Stimulated activated CD4-positive, alpha-beta T cell treated with anti-CD3 and anti-CD28 coated beads, Interleukin-15, amount 100 ng/mL, for 24 hours (primary cell): ENCODE measurements at places on chromosomes 2 and 18.

GRCh38 chr2:210503001-210503623 is 26.6 kb upstream of the LANCL1 start:
- peak; percentile 47 for DNase-seq

GRCh38 chr2:216776066-216776850 is 80.9 kb upstream of the IGFBP5 start:
- DNase-seq = no peak

DNA sequence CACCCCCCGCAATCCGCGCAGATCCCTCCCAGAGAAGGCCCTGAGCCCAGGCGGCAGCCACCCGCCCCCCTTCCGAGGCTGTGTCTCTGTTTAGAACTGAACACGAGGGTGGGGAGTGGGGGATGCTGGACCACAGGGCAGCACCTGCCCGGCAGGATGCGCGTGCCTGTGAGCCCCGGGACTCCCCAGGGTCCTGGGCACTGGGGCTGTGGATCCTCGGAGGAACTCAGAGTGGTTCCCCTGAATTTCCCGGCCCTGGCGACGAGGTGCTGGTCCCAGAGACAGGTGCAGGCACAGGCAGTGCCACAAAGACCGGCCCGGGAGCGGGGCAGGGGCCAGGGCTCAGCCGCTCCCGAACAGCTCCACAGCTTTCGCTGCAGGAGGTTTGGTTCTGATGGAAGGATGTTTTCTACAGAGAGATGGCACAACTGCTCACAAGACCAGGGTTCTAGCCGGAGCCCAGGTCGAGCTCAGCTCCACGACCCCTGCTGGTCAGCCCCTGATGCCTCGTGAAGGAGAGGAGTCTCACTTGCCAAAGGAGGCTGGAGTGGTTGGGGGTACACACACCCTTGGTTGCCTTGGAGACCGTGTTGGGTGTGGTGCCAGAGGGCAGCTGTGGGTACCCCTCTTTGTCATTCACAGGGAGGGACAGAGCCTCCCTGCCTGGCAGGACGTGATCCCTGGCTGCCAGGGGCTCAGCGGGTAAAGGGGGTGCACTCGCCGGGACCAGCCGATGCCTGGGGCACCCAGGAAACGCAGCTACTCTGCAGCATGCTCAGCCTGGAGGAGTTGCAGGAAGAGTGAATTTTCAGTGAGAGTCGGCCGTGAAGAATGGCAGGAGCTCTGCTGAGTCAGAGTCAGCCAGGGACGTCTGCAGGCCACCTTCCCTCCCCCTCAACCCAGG is 4.4 kb upstream of the NEU4 start:
- peak; percentile 34 for DNase-seq

DNA sequence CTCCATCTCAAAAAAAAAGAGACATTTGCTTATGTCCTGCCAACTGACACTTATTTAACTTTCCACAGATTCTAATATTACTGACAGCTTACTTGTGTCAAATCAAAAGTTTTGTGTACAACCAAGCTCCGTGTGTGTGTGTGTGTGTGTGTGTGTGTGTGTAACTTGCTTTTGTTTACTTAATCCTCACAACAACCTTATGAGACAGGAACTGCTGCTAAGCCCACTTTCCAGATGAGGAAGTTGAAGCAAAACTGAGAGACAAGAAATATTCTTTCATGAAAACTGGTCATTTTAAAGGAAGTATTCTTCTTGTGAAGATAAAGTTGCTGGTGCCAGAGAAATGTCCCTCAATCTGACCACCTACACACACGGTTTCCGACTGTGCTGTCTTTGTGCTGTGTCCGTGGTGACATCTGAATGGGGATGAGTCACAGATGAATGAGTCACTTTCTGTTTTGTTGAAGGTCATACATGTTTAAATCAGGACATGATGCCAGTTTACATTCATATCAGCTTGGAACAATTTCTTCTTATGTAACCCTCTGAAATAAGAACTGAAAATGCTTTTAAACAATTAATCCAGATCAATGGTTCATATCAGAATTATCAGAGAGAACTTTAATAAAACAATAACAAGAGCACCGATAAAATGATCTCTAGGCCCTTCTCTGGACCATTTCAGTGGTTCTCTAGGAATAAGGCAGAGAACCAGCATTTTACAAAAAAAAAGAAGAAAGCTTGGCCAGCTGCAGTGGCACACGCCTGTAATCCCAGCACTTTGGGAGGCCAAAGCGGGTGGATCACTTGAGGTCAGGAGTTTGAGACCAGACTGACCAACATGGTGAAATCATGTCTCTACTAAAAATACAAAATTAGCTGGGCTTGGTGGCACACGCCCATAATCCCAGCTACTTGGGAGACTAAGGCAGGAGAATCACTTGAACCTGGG is 95.5 kb downstream of the THNSL2 start:
- peak; percentile 23 for DNase-seq

DNA sequence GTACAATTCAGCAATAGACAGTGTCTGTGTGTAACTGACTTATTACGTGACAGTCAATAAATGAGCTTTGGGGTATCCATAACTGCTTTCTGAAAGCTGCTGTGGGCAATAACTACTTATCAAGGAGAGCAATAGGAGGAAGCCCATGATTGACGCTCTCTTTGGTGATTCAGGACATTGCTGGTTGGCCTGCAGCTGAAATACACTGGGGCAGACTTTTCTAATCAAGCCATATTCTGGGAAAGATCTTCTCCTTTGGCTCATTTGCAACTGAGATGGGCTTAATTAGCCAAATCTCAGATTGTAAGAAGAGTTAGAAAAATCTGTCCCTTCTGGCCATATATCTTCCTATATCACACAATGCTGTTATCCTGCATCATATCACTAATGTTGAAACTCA is 24.0 kb upstream of the CCBE1 start:
- DNase-seq = no peak

DNA sequence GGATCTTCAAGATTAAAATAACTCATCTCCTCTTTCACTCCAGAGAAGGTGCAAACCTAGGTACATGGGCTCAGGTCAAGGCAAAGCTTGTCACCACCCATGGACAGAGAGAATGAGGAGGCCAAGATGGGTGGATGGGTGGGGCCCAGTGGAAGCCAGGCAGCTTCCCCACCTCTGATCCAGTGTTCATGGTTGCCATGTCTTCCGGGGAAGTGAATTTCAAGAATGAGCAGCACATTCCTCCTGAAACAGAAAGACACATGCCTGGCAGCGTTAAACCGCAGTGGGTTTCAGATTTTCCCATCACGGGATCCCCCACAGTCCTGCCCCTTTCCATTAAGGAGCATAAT is 301.7 kb downstream of the EIPR1 start:
- no peak for DNase-seq

GRCh38 chr18:10771053-10771709 is 245.4 kb downstream of the NAPG start:
- no peak for DNase-seq

- no peak for DNase-seq
These were observed 128.8 kb downstream of the MREG start for GRCh38 chr2:215884451-215885087.

- DNase-seq = no peak
These were observed 94.0 kb upstream of the GLS start for GRCh38 chr2:190786404-190787166.

- no peak for DNase-seq
These were observed 37.1 kb downstream of the SULT1C2 start for GRCh38 chr2:108325756-108326155.

DNA sequence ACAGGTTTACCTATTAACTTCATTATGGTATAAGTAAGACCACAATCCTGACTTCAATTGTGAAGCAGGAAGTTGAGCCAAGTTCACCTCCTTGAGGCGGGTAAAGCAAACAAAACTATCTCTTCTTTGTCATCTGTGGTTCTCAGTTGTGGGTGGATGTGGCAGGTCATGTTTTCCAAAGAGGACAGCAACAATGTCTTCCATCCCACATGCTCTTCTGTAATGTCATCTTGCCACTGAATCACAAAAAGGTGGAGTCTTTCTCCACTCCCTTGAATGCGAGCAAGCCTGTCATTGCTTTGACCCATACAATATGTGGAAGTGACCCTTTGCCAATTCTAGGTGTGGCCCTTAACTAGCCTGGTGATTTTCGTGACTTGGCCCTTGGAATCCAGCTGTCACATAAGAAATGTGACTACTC is 98.7 kb downstream of the GRB14 start:
- no peak for DNase-seq

- DNase-seq = no peak
These were observed 41.9 kb downstream of the TMEM247 start for GRCh38 chr2:46521215-46521683.

DNA sequence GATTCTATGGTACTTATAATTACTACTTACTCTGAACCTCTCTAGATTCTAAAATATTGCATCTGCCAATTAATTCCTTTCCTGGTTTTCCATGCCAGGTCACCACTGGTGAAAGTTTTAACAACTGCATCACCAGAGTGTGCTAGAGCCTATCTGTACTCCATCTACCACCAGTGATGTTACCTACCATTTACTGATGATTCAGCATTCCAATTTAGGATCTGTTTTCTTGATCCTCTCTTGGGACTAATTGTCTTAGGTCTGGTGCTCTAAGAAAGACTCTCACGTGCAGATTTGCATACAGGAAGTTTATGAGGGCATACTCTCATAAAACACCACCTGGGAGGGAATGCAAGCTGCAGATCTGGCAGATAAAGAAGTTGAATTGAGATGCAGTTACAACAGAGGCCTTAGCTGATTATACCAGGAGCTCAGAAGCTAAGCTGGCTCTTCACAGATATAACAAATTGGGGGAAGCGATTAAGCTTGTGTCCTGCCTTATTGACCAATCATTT is 347.6 kb upstream of the VRK2 start:
- no peak for DNase-seq

GRCh38 chr2:134592377-134592776 is 126.4 kb downstream of the TMEM163 start:
- DNase-seq = no peak

DNA sequence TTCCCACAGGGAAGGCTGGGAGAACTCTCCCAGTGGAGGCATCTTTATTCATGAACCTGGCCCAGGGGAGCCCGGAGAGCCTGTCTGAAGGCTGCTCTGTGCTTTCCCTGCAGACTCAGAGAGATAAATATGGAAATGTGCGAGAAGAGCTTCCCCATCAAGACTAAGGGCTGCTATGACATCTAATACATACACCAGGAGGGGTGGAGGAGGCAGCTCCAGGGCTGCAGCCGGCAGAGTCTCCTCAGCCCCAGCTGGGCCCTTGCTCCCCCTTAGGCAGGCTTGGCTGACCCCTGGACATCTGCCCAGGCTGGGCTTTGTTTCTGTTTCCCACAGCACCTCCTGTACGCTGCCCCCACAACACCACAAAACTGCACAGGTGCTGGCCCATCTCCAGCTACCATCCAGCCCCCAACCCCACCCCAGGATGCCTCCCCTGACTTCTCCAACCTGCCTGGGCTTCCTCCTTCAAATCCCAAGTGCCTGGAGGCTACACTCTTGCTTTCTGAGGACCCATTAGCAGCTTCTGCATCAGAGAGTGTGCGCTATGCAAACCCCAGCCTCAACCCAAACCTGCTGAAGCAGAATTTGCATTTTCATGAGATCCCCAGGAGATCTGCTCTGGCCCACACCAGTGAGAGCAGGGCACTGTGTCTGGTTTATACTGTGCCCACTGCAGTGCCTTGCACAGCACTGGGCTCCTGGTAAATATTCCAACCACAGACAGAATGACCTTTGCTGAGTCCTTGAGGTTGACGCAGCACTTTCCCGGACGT is 96.8 kb downstream of the VSNL1 start:
- DNase-seq = no peak

DNA sequence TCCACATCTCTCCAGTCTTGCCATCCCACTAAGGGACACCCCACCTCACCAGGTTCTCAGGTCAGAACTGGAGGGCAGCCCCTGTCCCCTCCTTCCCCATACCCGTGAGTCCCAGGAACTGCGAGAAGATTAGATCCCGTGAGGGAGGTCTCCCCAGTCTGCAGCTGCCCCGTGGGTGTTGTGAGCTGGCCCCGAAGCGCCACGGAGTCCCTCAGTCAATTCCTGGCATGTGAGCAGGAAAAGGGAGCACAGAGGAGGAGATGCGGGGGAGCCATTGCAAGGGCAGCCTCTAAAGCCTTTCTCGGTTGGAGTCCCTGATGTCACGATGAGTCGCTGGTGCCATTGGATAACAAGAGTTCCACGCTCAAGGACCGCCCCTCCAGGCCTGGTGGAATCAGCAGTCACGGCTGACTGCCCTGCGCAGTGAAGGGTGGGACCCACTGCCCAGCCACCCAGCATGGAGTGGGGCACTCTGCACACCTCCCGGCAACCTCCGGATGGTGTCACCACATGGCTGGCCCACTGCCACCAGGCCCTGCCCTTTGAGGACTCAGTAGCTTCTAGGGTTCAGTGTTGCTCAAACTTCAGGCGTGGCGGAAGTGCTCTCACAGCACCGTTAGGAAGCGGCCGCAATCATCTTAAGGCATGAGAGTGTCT is 434.9 kb upstream of the MYT1L start:
- DNase-seq = no peak

DNA sequence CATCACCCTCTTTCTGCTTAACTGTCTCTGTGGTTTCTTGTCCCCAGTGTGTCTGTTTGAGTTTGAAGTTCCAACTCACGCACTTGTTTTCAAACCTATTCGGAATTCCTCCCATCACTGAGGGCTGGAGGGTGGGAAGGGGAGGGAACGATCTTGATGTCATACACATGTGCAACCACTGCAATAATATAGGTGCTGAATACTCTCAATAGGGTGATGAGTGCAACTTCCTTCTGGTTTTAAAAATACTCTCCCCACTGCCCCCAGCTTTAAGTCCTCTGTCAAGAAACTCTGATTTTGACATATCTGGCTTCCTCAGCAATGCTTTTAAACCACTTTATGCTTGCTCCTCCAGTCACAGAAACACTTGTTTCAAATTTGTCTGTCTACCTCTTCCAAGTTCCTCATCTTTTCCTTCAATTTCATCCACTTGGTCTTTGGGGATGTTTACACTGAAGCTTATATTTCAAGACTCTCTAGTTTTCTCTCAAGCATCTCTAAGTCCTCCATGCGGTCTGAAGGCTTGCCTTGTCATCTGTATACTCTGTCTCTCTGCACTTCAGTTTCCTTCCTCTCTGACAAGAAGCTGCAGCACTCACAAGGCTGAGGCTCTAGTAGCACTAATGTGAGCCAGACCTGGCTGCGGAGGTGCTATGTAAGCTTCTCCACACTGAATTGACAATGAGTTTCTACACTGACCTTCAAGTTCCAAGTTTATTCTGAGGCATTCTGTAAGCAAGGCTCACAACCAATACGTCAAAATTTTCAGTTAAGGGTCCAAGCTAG is 422.3 kb downstream of the ZEB2 start:
- DNase-seq = no peak

DNA sequence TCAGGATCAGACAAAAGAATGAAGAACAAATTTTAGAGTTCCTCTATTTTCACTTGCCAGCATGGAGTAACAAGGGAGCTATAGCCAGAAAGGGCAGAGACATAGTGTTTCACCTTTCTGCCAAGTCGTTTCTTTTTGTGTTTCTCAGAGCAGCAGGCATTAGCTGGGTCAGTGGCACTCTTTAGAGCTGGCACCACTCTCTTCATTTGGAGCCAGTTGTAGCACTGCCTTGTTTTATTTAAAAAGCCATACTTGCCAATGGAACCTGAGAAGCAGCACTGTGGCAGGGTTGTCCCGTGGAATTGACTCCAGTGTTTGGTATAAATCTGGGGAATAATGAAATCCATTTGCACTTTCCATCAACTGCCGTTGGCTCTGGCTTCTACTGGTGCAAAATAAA is 64.0 kb downstream of the LRRTM4 start:
- DNase-seq = no peak

GRCh38 chr2:142058149-142058548 is 72.7 kb downstream of the LRP1B start:
- no peak for DNase-seq
